ENCODE measurements at places on chromosomes 1 and 21.

DNA sequence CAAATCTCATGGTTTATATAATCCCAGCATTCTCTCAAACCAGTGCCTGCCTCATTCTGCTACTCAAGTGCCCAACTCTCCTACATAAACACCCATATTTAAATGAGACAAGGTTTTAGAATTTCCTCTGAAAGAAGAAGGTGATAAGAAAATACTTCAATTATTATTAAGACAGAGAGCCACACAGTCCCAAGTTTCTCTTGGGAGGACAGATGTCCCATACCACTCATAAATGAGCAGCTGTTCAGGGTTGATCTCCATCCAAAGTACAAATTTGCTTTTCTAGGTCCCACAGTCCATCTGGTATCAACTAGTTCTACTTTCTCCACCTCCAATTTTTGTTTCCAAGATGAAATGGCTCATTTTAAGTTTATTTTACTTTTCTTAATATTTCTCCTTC lies 11.3 kb downstream of the DCAF8 start:
- DNase-seq: no peak

GRCh38 chr1:7153464-7153863 lies 368.2 kb downstream of the CAMTA1 start:
- no peak for DNase-seq

- no peak for DNase-seq
These were observed 628 bp downstream of the C1orf159 start for GRCh38 chr1:1115136-1115785.

DNA sequence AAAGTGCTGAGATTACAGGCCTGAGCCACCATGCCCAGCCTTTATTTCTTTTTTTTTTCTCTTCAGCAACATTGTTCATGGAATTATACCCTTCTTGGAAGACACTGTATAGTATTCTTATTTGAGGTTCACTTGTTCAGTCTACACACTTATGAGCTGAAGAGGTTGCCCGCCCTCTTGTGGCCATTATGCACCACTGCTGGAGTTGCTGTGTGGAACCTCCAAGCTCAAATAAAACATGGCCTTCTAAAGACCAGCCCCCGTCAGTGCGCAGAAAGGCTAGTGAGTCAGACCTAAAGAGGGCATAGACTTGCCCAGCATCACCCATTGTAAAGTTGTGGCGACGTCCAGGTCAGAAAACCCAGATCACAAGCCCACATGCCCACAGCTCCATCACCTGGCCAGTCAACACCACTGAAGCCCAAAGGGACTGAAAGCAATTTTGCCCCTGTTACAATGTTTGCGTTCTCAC lies 20.4 kb downstream of the LURAP1 start:
- DNase-seq: peak; percentile 86

DNA sequence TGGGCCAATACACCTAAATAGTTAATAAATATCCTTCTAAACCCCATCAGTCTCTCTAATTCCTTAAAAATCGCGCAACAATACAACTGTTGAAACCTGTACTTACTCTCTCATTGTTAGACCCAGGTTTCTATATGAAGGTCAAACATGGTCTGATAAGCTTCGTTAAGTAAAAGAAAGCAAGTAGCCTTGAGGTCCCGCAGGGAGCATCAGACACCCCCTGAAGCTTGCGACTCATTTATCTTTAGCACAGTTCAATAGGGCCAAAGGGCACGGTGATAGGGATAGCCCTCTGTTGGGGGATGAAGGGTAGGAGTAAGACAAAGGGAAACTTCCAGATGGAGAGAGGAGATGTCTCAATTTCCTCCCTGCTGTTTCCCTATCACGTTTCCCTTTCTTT lies 27.3 kb upstream of the THEM4 start:
- no peak for DNase-seq

DNA sequence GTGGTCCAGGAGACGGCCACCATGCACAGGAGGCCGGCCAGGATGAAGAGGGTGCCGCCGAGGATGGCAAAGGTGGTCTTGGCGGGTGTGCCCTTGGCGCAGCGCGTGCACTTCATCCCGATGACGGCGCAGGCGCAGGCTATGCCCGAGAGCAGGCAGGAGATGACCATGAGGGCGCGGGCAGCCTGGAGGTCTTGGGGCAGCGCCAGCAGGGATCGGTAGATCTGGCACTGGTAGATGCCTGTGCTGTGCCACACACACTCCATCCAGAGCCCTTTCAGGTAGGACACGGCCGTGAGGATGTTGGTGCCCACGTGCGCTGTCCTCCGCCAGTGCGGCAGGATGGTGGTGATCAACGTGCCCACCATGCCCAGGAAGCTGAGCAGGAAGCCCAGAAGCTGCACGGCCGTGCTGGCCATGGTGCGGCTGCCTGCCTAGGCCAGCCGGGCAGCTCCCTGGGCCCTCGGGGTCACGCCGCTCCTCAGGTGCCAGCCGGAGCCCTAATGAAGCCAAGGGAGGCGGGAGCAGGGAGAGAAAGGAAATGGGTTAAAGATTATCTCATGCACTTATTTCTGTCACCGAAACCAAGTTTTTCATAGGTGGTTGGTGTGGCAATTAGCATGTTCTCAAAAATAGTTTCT lies 18.5 kb downstream of the CLDN14 start:
- peak; percentile 61 for DNase-seq

Data from RPMI8226 (cell line).